ENCODE measurements at places on chromosomes 6 and 20. TPM values are rescaled to one million over a fixed set of nuclear protein-coding genes. Genes with fewer than 3 reads are reported as not detected.

- DNase-seq = no peak
These were observed 474.2 kb downstream of the KIF16B start for GRCh38 chr20:16098890-16099639.

GRCh38 chr6:17021539-17021889 is 80.3 kb upstream of the STMND1 start:
- DNase-seq = peak; percentile 74

RWDD1 gene
- polyA plus RNA-seq = 56.9 TPM

DNA sequence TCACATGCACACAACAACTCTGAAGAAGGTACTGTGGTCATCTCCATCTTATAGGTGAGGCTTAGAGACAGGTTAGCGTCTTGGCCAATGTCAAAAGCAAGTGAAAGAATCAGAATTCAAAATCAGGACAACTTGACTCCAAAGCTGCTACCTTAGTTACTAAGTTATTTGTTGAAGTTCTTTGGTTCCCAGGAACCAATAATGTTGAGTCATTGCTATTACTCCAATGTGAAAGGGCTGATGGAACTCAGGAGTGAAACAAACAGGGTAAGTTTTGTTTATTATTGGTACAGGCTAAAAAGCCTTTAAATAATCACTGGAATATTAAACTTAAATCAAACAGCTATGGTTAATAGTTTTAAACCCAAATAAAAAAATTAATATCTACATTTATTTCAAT is 111.1 kb downstream of the PDSS2 start:
- no peak for DNase-seq

HIVEP2 gene
- 4.9 TPM for polyA plus RNA-seq

PLCB1 gene
- 16.4 TPM for polyA plus RNA-seq

SMLR1 gene
- not detected for polyA plus RNA-seq

GRM1 gene
- 0.01 TPM for polyA plus RNA-seq

DNA sequence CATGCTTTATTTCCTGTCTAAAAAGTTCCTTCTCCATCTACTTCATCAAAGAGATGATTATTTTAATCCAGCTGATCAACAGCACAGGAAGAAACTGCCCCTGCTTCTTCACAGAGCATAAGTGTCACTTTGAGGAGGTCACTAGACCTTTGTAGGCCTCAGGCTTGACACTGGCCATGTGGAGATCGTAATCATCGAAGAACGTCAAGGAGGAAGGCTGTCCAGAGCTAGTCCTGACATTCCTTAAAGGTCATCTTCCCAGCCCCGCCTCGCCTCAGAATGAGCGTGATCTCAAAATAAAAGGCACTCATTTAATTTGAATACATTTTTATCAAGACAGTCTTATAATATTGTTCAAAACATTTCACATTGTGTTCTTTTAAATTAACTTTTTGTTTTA is 445.7 kb upstream of the CDH4 start:
- no peak for DNase-seq

DNA sequence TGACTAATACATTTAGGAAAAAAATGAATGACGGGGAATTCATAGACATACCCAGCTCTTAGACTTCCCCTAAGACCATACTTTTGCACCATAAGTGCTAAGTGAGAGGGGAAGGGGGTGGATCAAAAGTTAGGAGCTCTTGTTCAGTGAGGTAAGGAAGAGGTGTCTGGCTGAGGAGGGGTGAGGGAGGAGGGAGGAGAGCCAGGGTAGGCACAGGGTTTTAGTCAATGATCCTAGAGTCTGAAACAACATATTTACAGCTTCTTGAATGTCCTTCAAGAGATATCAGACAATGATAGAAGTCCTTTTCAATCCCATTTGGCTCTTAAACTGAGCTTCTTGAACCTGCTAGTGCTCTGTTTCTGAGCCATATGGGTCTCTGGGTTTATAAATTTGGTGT is 135.4 kb downstream of the FNDC1 start:
- no peak for DNase-seq

FAM83C gene
- not detected for polyA plus RNA-seq

DNA sequence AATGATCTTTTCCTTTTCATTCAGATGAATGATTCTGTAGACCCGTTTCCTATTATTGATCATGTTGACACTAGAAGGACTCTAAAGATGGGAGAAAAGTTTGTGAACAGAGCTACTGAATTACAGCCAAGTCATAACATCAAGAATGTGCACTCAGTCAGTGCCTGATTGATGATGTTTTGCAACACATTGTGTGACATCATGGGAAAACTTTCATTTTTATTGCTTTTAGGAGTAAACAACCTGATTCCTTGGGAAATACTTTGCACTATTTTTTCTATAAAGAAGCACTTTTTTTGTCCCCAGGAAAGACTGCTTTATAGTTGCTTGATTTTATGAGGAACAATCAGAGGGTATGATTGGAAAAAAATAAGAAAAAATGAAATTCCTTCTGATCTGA is 383.8 kb upstream of the JAG1 start:
- no peak for DNase-seq

HLA-DPB1 gene
- 1.6 TPM for polyA plus RNA-seq

C6orf132 gene
- polyA plus RNA-seq = 1.1 TPM

DNA sequence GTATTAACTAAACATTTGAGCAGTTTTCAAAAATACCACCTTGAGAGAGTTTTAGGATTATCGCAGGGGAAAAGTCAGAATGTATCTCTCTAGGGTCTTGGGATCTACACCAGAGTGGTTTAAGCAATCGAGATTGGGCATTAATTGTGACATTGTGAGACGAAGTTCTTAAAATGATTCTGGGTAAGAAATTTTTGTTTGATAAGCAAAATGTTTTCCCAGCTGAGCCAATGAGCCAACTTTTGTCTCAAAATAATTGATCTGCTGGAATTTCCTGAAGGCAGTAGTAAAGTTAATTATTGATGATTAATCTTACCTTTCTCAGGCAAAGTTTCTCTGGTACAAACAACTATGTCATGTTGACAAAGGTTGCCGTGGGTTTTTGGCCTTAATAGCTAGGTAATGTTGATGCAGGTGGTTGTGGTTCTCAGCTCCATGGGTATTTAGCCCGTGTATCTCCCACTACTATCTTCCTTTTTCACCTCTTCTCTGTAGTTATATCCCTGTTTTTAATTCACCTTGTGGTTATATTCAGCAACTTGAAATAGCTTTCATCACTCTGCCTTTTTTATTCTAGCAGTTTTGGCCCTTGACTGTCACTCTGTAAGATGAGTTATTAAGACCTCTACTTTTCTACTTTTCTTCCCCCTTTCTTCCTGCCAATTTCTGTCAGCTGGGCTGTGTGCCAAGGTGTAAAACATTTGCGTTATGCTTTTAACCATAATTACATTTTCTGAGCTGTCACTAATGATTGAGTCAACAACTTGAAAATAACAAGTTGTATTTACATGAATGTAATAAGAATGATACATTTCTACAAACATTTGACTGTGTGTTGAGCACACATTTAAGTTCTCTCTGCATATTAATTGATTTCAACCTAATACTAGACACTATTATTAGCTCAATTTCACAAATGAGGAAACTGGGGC is 368.3 kb upstream of the BTBD3 start:
- no peak for DNase-seq

GNMT gene
- 0.07 TPM for polyA plus RNA-seq

- DNase-seq = no peak
These were observed 14.8 kb upstream of the SERPINB9 start for GRCh38 chr6:2917801-2918445.

RAB44 gene
- not detected for polyA plus RNA-seq

DNA sequence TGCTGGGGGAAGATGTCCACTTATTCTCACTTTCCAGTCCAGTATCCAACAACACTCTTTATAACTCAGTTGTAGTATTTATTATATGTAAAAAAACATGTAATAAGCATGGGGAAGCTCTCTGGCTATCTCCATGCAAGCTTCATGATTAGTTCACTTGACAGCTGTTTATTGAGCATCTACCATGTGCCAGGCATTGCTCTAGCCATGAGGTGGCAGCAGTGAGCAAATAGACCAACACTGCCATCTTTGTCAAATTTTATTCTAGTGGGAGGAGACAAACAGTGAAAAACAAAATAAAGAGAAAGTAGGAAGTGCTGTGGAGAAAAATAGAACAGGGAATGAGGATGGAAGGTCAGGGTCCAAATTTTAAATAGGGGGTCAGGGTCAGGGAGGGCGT is 131.8 kb downstream of the CFAP61 start:
- DNase-seq = no peak

DNA sequence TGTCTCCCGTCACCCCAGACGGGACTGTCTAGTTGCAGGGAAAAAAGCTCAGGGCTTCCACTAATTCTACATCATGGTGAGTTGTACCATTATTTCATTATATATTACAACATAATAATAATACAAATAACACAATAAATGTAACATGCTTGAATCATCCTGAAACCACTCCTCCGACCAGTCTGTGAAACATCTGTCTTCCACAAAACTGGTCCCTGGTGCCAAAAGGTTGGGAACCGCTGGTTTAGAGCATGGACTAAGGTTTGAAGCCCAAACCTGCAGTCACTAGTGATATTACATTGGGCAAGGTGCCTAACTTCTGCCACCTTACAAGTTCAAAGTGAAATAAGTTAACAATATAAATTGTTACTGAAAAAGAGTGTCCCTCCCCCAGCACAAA is 175.7 kb downstream of the PDE10A start:
- DNase-seq = no peak

GRCh38 chr6:43339168-43339567 is 30.3 kb downstream of the ZNF318 start:
- no peak for DNase-seq

DNA sequence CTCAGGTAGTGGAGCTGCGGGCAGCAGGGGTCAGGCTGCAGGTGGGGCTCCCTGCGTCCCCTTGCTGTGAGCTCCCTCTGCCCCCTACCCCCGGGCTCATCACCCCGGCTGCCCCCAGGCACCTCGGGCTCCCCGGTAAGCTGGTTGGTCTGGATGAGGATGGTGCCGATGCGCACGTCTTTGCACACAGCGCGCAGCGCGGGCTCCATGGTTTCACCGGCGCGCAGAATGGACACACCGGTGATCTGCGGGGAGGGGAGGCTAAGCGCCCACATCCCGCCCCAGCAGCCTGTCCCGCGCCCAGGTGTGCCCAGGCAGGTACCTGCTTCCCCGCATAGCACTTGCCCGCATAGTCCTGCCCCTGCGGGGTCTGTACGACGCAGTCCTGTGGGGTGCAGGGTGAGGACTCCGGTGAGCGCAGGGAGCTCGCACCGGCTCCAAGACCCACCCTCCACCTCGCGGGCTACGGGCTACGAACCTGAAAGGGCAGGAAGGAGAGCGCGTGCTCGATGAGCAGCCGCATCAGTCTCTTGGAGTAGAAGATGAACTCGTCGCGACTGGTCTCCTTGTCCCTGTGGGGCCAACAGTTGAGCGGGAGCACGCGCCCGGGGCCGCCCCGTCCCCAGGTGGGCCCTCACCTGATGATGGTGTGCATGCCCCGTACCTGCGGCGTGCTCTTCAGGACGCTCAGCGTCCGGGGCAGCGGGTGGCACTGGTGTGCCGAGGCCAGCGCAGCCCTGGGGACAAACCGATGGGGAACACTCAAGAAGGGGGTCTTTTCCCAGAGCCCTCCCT is 15.5 kb downstream of the UCKL1 start:
- no peak for DNase-seq

MTG2 gene
- polyA plus RNA-seq = 15.6 TPM

- DNase-seq = no peak
These were observed 77.0 kb downstream of the YTHDF1 start for GRCh38 chr20:63138855-63139341.

- DNase-seq = no peak
These were observed 32.3 kb upstream of the LAMA4 start for GRCh38 chr6:112286500-112287144.

- DNase-seq = no peak
These were observed 15.1 kb upstream of the AFDN start for GRCh38 chr6:167811442-167812087.

GRCh38 chr6:113859349-113860180 is 2.4 kb downstream of the MARCKS start:
- no peak for DNase-seq

LTB gene
- polyA plus RNA-seq = not detected

Data from AG04450 (cell line).